HL-60 (cell line): ENCODE measurements at places on chromosomes 2 and 18.

DNA sequence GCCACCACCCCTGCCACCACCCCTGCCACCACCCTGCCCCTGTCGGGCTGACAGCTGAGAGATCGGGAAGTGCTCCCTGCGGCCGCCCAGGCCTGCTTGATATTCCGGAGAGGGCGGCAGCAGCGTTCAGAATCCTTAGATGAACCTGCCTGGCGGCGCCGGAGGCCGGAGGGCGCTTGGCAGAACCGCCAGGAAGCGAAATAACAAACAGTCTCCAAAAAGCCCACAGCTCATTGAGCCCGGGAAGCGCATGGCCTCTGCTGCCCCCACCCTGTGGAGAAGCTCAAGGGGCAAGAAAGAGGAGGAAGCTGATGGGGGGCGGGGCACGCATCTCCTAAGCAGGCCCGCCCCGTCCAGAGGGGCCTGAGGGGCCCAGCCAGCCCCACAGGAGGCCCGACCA, 92.2 kb upstream of the MBOAT2 start:
- DNase-seq = no peak

GRCh38 chr2:18900691-18901141, 311.3 kb upstream of the NT5C1B start:
- no peak for DNase-seq

DNA sequence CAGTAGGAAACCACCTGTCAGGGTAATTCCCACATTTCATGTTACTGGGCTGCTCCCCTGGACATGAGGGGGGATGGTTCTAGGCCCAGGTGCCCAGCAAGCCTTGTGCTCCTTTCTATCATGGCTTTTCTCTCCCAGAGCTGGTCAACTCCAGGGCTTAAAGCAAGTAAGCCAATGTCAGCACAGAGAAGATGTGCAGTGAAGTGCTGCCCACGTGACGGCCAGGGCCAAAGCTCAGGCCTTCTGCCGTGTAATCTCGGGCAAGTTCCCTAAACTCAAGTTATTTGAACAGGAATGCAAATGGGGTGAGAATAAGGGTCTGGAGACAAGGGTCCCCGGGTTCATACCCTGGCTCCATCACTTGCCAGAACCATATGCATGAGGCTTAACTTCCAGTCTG, 16.5 kb downstream of the SFXN5 start:
- DNase-seq = no peak

- no peak for DNase-seq
These were observed 95.3 kb upstream of the CAVIN2 start for GRCh38 chr2:191942090-191942738.

GRCh38 chr2:11131166-11131920, 23.9 kb upstream of the SLC66A3 start:
- DNase-seq = no peak

- DNase-seq = no peak
These were observed 106.5 kb upstream of the TEX51 start for GRCh38 chr2:126792186-126792585.

- peak; percentile 76 for DNase-seq
These were observed 85.9 kb downstream of the USP40 start for GRCh38 chr2:233480490-233481202.

GRCh38 chr2:233936089-233936488, 18.9 kb downstream of the TRPM8 start:
- DNase-seq = no peak

GRCh38 chr2:241217320-241218031, 29.0 kb downstream of the ANO7 start:
- DNase-seq = peak; percentile 34

GRCh38 chr2:203681978-203682377, 24.5 kb upstream of the CD28 start:
- no peak for DNase-seq

- no peak for DNase-seq
These were observed 136.0 kb downstream of the ANKRD44 start for GRCh38 chr2:197174539-197175094.
